Fibroblast of skin of right quadriceps (primary cell): ENCODE measurements at places on chromosomes 5 and 9.

GRCh38 chr5:149212198-149212951 is 59.3 kb upstream of the AFAP1L1 start:
- DNase-seq: peak; percentile 99

DNA sequence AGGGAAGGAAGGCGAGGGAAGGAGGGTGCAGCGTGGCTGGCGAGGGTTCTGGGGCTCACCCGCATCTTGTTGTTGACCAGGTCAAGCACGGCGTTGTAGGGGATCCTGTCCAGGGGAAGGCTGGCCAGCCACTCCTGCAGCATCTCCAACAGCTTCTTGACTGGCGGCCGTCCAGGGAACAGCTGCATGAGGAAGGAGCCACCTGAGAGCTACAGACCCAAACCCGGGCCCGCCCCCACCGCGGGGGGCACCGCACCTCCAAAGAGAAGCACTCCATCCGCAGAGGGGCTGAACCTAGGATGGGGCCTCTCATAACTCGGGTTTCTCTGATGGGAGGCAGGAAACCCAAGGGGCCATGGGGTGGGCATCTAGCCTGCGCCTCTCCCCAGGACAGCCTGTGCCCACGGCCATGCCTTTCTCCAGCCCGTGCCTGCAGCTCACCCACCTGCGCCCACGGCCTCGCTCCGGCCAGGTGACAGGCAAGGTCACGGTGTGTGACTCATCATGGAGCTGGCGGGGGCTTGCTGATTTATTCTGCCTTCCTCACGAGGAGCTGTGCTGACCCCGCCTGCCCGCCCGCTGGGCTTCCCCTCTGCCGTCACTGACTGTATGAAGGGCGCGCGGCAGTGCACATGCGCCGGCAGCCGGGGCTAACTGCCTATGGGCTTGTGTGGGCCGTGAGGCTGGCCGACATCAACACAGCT is 11.8 kb upstream of the LHX3 start:
- no peak for DNase-seq

DNA sequence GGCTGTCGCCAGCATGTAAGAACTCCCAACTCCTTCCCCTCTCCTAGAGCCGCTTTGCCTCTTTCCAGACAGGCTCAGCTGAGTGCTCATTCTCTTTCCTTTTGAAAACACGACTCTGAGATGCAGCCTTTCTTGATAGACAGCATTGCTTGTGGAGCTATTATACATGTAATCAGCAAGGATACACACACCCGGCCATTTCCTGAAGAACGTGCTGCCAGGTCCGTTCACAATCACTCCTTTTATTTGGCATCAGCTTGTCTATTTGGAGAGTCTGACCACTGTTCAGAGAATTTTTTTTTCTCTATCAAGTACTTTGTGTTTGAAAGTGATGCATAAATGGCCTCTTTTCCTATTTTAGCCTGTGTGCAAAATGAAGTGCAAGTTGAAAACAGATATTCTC is 328.7 kb downstream of the MARCHF11 start:
- no peak for DNase-seq

DNA sequence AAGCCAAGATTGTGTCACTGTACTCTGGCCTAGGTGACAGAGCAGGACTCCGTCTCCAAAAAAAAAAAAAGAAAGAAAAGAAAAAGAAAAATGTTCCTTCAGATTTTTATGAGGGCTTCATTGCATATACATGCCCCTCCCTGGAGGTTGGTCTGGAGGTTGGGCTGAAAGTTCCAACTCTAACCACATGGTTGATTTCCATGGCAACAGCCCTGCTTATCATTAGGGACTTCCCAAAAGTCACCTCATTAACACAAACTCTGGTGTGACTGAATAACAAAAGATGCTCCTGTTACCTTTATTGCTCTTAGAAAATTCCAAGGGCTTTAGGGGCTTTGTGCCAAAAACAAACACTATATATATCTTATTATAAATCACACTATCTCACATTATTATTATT is 113.8 kb downstream of the TMC1 start:
- DNase-seq: no peak

DNA sequence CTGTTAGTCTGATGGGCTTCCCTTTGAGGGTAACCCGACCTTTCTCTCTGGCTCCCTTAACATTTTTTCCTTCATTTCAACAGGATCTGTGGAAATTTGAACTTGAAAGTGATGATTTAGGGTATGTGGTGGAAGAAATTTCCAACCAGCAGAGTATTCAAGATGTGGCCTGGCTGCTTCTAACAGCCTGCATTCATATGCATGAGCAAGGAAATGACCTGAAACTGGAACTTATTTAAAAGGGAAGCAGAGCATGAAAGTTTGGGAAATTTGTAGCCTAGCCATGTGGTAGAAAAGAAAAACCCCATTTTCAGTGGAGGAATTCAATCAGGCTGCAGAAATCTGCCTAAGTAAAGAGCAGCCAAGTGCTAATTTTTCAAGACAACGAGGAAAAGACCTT is 41.7 kb downstream of the UNC13B start:
- no peak for DNase-seq

GRCh38 chr9:71162126-71162525 is 40.7 kb upstream of the TRPM3 start:
- no peak for DNase-seq

DNA sequence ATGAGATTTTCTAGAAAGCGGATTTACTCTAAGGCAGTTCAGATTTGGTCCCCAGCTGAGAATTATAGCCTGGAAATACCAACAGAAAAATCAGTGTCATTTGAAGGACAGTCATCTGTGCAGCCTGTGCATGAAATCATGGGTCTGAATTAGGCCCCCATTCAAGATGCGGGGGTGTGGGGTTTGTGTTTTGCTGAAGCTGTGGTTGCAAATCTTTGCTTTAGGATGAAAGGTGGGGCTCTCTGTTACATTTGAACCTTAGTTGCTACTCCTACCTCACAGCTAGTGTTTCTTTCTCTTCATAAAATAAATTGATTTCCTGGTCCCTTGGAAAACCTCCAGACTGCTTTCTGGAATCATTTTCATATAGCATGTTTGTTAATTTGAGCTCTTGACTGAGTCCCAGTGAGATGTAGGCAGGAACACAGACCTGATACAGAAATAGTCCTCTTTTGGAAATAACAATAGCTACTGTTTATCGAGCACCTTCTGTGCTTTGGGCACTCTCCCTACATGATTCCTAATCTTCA is 4.8 kb upstream of the ABL1 start:
- DNase-seq: no peak

- DNase-seq: no peak
Observed at GRCh38 chr9:124429530-124429867, 14.3 kb upstream of the PSMB7 start.
